Umbilical cord (tissue), 2 donors: ENCODE measurements at places on chromosomes 1 and 21.
A peak's percentile ranks its signal among the peaks of the same experiment; 100 is the strongest.

DNA sequence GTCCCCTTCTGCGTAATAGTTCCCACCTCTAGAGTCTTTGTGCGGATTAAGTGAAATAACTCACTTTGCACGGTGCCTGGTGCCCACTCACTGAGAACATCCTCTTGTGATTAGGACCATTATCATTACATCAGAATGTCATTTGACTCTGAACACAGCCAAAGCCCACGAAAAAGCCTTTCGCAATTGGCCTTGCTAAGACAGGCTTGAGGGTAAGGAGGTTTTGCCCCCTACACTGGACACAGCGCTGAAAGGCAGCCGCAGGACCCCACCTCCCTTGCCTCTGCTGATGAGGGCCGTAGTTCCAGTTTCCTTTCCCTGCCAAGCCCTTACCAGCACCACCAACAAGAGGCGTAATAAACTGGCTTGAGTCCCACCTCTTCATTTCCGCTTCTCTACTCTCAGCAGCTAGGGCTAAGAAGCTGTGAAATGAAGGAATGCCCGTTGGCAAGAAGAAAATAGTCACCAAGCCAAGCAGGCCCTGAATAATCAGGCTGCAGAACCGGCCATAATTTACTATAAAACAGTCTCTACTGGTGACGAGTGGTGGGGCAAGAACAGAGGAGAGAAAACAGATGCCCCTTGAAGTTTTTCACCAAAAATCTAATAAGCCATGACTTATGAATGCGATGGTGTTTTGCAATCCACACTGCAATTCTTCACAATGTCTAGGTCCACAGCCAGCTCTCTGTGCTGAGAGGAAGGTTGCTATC, 53.1 kb downstream of the SH3GLB1 start:
- DNase-seq, result peak; percentile 85

- peak; percentile 72 for DNase-seq
These were observed 33.9 kb upstream of the LGALS8 start for GRCh38 chr1:236489710-236490377.

DNA sequence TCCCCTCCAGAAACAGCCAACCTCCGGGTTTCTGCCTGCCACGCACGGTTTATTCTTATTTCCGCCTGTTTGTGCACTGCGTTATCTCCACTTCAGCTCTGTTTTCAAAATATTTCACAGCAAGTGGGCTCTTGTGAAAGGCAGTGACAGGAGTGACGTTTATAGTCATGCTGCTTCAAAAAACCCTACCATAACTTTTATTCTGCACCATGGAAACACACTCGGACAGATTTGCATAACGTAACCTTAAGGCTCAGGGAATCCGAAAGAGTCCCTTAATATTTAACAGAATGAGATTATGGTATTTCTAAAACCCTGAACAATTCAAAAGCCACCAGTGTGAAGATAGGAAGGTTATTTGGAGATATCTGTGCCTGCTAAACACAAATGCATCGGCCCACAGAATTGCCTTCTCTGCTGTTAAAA, 782 bp upstream of the SDE2 start:
- DNase-seq, result peak; percentile 67

GRCh38 chr21:42633858-42634257, 19.6 kb upstream of the PDE9A start:
- DNase-seq, result no peak

DNA sequence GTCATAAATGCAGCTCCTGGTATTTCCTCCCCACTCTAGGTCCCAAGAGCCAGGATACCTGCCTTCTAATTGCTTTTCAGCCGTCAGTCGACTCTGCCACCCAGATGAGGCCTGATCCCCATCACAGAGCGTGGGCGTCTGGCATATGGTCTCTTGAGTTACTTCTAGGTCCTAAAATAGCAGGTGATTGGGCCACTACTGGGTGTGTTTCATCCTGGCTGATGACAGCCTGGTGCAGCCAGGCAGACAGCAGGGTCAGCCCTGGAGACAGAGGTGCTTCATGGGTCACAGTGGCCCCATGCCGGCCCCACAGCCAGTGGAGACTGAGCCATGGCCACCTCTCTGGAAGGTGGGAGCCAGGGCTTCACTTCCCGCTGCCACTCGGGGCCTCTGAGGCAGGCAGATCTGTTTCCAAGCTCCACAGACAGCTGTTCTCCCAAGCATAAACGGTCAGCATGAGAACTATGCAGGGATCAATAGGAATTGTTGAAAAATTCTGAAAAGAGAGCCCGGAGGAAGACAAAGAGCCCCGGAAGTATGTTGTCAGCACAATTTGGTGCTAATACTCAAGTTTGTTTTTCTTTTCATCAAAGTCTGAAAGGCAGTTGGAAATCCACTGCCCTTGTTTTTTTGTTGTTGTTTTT, 83.0 kb downstream of the MAN1C1 start:
- DNase-seq, result no peak

- DNase-seq, result no peak
These were observed 8.3 kb downstream of the MCOLN2 start for GRCh38 chr1:84988588-84988987.

DNA sequence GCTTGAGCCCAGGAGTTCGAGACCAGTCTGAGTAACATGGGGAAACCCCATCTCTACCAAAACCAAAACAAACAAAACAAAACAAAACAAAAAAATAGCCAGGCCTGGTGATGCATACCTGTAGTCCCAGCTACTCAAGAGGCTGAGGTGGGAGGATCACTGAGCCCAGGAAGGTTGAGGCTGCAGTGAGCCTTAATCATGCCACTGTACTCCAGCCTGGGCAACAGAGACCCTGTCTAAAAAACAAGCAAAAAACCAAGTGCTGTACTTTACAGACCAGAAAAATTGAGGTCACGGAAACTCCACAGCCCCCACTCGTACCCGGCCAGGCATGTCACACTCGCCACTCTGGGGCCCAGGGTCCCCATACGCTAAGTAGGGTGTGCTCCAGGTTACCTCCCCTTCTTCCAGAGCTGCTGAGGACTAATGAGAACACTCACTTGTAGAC, 22.9 kb downstream of the ATP2B4 start:
- no peak for DNase-seq

DNA sequence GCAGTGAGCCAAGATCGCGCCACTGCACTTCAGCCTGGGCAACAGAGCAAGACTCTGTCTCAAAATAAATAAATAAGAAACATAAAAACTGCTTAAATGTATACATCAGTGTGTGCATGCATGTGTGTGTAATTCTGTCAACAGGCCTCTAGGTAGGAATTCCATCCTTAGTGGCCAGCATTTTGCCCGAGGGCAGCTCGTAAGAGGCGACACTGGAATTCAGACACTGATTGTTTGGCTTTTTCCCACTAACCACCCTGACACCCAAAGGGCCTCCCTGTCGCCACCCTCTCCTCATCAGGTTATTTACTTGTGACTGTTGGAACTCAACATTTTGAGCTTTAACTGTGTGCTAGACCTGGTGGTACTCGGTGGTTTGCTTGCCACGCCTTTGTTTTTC, 64.0 kb upstream of the KIF1B start:
- no peak for DNase-seq

GRCh38 chr1:159056069-159056698, 20.4 kb downstream of the AIM2 start:
- no peak for DNase-seq

DNA sequence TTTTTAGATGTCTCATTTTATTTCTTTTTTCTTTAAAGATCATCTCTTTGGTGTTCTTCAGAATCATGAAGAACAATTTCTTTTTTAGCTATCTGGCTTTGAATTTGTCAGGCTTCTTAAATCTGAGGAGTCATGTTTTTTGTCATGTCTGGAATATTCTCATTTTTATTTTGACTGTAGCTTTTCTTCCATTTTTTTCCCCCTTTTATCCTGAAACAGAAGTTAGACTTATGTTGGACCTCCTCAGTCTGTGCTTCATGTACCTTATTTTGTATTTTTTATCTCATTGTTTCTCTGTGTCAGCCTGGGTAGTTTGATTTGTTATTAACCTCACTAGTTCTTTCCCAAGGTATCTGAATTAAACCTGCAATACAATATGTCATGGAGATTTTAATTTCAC, 319.2 kb upstream of the ADGRL4 start:
- no peak for DNase-seq

DNA sequence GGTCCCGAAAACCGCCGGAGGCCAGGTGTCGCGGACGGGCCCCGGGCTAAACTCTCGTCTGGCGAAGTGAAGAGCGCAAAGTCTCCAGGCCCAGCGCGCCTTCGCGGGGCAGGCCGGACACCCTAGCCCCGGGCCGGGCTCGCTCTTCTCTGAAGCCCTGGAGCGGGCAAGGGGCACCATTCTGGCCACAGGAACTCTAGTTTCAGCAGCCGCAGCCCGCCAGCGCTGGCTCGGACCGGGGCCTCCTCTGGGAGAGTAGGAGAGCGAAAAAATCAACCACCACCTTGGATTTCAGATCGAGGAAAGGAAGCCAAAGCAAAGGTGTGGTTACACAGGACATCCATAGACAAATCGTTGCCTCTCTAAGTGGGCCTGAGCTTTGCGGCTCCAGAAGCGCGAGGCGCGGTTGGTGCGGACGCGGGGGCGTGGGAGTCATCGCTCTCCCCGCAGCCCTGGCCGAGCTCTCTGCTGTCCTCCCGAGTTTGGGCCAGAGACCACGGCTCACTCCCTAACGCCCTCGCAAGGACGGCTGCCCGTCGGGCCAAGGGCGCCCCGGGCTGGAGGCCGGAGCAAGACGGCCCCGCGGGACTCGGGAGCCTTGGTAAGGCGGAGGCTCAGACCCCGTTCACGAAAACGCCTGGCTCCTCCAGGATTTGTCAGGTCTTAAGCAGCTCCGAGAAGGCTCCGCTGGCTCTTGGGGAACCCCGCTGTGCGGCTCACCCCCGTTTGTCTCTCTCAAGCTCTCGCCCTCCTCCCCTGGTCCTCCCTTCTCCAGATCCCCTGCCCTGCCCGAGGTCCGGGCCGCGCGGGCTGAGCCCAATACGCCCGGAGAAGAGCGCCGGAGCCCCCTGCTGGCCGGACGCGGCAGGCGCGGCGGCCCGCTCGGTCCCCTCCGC, 132.9 kb upstream of the DPYD start:
- DNase-seq, result peak; percentile 78

DNA sequence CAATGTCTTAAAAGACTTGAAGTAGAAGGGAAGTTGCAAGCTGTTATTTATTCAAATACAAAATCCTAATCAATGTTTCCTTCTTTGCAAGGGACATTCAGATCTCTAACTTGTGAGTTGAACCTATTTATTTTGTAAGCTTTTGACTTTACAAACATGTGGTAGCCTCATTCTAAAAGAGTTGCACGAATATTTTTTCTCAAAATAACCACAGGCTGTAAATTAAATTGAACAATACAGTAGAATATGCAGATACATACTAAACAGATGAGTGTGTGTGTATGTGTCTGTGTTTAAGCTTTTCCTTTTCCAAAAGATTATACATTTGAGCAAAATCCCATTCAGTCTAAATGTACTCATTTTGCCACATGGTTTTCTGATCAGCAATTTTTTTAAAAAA, 4.8 kb upstream of the DYNLT5 start:
- no peak for DNase-seq

- peak; percentile 12 for DNase-seq
These were observed 46.3 kb downstream of the HTR6 start for GRCh38 chr1:19710825-19711611.

DNA sequence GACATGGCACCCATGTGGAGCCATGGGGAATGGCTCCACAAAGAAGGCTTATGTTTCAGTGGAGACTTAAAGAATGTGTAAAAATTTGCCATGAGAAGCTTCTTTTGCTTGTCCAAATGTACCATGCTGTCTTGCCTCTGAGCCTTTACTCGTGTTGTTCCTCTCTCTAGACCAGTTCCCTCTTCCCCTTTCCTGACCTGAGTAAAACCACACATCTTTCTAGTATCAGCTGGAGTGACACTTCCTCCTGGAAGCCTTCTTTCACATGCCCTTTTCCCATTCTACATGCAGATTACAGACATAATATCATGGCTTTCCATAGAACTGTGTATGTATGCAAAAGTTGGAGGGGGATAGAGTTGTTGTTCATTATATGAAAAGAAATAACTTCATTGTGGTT, 13.6 kb upstream of the GPX7 start:
- DNase-seq, result no peak

DNA sequence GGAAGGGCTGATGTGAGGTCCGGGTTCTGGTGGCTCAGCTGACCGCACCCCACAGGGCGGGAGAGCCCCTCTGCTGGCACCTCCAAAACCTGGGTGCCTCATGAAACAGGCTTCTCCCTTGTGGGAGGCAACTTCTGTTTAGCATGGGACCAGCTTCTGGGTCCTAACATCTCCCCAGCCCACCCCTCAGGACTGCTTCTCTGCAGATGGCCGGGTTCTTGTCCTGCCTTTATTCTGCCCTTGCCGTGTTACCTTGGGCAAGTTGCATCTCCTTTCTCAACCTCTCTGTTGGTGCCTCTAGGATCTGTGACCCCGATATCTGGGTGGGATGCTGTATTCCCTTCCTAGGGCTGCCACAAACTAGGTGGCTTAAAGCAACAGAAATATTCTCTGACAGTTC, 15.0 kb upstream of the TTC22 start:
- DNase-seq, result no peak

DNA sequence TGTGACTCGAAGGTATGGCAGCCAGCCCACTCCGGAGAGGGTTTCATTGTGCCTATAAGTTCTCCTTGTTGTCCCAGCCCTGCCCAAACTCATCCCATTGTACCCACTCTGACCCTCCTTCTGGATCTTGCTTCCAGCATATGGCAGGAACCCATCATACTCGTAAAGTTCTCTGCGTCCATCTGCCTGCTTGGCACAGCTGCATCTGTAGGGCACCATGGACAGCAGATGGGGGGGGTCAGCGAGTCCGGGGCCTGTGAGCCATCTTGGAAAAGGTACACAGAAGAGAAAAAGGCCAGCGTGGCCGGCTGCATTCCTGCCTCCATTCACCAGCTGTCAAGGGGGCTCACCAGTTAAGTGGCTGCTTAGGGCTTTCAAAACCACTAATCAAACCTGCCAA, 94.9 kb upstream of the IGSF21 start:
- DNase-seq, result no peak

DNA sequence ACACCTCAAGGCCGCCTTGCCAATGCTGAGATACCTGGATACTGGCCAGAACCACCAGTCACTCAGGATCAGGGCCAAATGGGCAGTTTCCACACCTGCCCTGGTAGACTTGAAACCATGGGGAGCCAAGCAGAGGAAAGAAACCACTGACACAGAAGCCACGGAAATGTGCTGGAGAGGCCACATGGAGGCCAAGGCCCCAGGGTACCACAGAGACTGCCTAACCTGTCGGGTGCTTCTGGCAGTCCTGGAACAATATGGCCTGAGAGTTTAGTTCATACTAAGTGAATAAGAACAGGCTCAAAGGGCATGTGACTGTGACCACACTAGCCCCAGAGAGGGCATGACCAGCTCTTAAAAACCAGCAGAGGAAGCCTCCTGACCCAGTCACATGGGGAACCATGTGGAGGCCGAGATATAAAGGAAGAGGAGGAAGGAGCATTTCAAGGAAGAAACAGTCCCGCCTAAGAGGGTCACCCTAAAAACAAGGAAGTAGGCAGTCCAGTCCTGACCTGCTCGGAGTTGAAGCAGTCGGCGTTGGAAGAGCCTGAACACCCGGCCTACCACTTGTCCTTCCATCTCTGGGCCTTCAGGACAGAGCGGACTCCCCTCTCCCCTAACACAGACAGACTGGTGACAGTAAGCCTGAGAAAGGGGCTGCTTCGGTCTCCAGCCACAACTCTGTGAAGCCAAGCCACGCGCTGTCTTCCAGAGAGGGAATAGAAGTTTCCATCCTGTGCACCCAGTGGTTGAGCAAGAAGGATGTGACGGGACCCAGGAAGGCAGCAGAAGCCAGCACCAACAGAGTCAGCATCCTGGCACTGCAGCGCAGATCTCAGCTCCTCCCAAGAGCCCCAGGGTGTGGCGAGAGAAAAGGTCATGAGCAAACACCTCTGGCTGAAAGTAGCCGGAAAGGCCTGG, at the start of gene DENND2D:
Gene DENND2D (minus strand): TSS at position 766 of the 921 bp plus-strand sequence. CDS start 187 bp downstream, at position 579.
- peak; percentile 40 for DNase-seq

- DNase-seq, result no peak
These were observed 6.7 kb downstream of the TAGLN2 start for GRCh38 chr1:159918352-159919200.

- DNase-seq, result no peak
These were observed 113.9 kb downstream of the CLIC6 start for GRCh38 chr21:34782506-34783360.
